ENCODE measurements at places on chromosomes 16 and 17. TPM values are rescaled to one million over a fixed set of nuclear protein-coding genes. Genes with fewer than 3 reads are reported as not detected.

Gene KRTAP4-4
- not detected for total RNA-seq

Gene ODF4
- not detected for total RNA-seq

Gene KRTAP4-5
- total RNA-seq = not detected

Gene SOX9
- total RNA-seq = not detected

Gene TUBG2
- total RNA-seq = 2.6 TPM

Gene VAT1L
- total RNA-seq = 5.1 TPM

Gene TBC1D3K
- not detected for total RNA-seq

Gene ABCA10
- 0.39 TPM for total RNA-seq

Gene CES5A
- not detected for total RNA-seq

Gene OR1E2
- total RNA-seq = not detected

Gene MT1G
- 0.60 TPM for total RNA-seq

Data from mammary microvascular endothelial cell (primary cell).